Breast epithelium (tissue), 4 donors: ENCODE measurements at places on chromosomes 2 and 18. TPM values are rescaled to one million over a fixed set of nuclear protein-coding genes. Genes with fewer than 3 reads are reported as not detected.
A peak's percentile ranks its signal among the peaks of the same experiment; 100 is the strongest.

- H3K27ac ChIP-seq = peak overlapping the region; percentile 18
- peaks cover 3% of the 10 kb centered on the region for H3K4me1 ChIP-seq
- no peaks in the 10 kb centered on the region for H3K27me3 ChIP-seq
- no peak for DNase-seq
- no peaks in the 10 kb centered on the region for H3K36me3 ChIP-seq
- no peak overlapping the region for H3K4me3 ChIP-seq
These were observed 3.5 kb upstream of the HAAO start for GRCh38 chr2:42795841-42796301.

- H3K27me3 ChIP-seq = no peaks in the 10 kb centered on the region
- no peak overlapping the region for H3K27ac ChIP-seq
- no peak overlapping the region for H3K4me3 ChIP-seq
These were observed 501.6 kb upstream of the MYT1L start for GRCh38 chr2:2832657-2833056.

GRCh38 chr2:144507441-144508171 is 12.3 kb downstream of the ZEB2 start:
- peak overlapping the region; percentile 67 for H3K27ac ChIP-seq
- H3K4me3 ChIP-seq = peak overlapping the region; percentile 1
- no peak for DNase-seq
- H3K36me3 ChIP-seq = no peaks in the 10 kb centered on the region

DNA sequence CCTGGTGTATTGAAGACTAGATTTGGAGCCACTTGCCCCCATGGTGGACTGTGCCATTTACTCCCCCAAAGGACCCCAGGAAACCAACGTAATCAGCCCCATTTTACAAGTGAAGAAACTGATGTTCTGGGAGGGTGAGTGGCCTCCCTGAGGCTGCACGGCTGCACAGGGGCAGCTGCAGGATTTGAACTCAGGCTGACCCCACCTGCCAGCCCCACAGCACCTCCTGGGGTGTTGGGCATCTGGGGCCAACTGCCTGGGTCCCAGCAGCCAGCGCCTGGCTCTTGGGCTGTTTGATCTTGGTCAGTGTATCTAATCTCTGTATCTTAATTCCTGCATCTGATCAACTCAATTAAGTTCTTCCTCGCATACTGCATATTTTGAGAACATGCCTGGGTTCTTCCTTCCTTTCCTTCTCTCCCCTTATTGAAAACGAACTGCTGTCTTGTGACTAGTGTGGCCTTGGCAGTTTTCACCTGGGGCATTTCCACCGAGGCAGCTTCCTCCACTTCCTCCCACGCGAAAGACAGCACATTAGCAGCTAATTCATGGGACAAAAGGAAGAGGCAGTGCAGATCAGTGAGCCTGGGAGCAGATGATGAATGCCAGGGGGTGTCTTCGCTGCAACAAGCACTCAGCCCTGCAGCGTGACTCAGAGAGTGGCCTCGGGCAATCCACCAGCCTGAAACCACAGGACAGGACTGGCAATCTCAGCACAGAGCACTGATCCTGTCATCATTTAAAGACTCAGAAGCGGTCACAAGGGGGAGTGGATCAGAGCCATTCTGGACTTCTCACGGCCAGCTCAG is 184.1 kb upstream of the RAB12 start:
- no peak for DNase-seq
- H3K4me1 ChIP-seq = no peaks in the 10 kb centered on the region
- H3K4me3 ChIP-seq = no peak overlapping the region
- H3K36me3 ChIP-seq = no peaks in the 10 kb centered on the region
- no peaks in the 10 kb centered on the region for H3K27me3 ChIP-seq
- H3K27ac ChIP-seq = no peak overlapping the region

GRCh38 chr18:8754995-8755960 is 49.9 kb downstream of the MTCL1 start:
- no peak overlapping the region for H3K4me3 ChIP-seq
- no peaks in the 10 kb centered on the region for H3K36me3 ChIP-seq
- no peaks in the 10 kb centered on the region for H3K4me1 ChIP-seq
- no peak for DNase-seq
- H3K27me3 ChIP-seq = no peaks in the 10 kb centered on the region
- H3K27ac ChIP-seq = no peak overlapping the region

- H3K36me3 ChIP-seq = no peaks in the 10 kb centered on the region
- no peak overlapping the region for H3K4me3 ChIP-seq
- no peak for DNase-seq
- H3K27me3 ChIP-seq = no peaks in the 10 kb centered on the region
- H3K4me1 ChIP-seq = no peaks in the 10 kb centered on the region
- no peak overlapping the region for H3K27ac ChIP-seq
These were observed 102.0 kb downstream of the TMEM18 start for GRCh38 chr2:575030-575726.

- H3K4me1 ChIP-seq = no peaks in the 10 kb centered on the region
- H3K36me3 ChIP-seq = no peaks in the 10 kb centered on the region
- H3K27me3 ChIP-seq = no peaks in the 10 kb centered on the region
- no peak overlapping the region for H3K27ac ChIP-seq
These were observed 5.6 kb downstream of the GEMIN6 start for GRCh38 chr2:38783586-38783985.

DNA sequence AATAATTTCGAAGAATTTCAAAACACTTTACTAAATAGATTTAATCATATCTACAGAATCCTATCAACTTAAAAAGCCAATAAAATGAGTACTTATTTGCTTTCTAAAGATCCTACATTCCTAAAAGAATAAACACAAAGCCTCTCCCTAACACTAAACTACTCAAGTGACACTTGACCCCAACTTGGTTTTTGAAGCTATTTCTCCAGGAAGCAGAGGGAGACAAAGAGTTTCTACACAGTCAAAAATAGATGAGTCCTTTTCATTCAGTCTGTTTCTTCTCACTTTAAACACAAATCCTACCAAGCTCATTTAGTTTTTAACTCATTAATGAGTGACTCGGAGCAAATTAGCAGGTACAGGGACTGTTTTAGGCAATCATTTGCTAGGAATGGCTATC is 2.1 kb downstream of the ATL2 start:
- peak overlapping the region; percentile 16 for H3K27ac ChIP-seq
- no peak for DNase-seq
- peaks cover 17% of the 10 kb centered on the region for H3K4me1 ChIP-seq
- H3K27me3 ChIP-seq = no peaks in the 10 kb centered on the region

DNA sequence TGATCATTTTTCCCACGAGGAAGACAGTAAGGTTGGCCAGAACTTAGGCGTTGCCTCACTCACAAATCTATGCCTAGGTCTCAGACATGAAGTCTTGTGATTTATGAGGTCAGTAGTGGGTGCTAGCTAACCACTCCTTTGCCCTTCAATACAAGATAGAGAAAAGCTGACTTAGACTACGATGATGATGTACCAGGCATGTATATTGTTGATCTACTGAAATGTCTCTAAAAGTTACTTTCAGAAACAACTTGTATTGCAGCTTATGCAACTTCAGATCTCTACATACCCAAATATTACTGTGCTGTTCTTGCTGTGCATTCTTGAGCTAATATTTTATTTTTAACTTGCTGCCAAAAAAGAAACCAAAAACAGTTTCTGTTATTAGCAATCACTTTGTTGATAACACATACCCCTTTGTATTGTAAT is 30.6 kb downstream of the MAPRE2 start:
- H3K27ac ChIP-seq = no peak overlapping the region
- H3K4me3 ChIP-seq = no peak overlapping the region
- H3K4me1 ChIP-seq = no peaks in the 10 kb centered on the region
- H3K27me3 ChIP-seq = no peaks in the 10 kb centered on the region

- no peak for DNase-seq
- H3K27ac ChIP-seq = no peak overlapping the region
- H3K27me3 ChIP-seq = no peaks in the 10 kb centered on the region
- no peaks in the 10 kb centered on the region for H3K4me1 ChIP-seq
These were observed 455.1 kb upstream of the DDX18 start for GRCh38 chr2:117359266-117359914.

DNA sequence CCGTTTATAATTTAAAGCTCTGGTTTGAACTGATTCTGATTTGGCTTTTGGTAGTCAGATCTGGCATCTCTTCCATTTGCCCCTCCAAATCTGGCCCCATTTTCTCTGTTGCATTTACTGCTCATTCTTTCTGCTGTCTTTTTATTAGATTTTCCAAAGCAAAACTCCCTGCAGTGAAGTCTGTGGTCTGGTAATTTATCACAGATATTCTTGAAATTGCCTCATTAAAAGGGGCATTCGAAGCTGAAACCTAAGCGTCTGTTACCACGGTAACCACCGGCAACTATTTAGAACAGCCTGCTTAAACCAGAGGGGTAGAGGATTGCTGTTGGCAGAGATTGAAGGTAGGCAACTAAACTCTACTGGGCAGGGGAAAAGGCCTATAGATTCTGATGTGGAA is 111.5 kb upstream of the UPP2 start:
- no peaks in the 10 kb centered on the region for H3K27me3 ChIP-seq
- H3K27ac ChIP-seq = no peak overlapping the region
- H3K4me1 ChIP-seq = no peaks in the 10 kb centered on the region
- no peaks in the 10 kb centered on the region for H3K36me3 ChIP-seq

GRCh38 chr2:65751408-65751807 is 319.0 kb upstream of the SPRED2 start:
- no peaks in the 10 kb centered on the region for H3K36me3 ChIP-seq
- no peaks in the 10 kb centered on the region for H3K27me3 ChIP-seq
- H3K4me3 ChIP-seq = no peak overlapping the region
- H3K4me1 ChIP-seq = no peaks in the 10 kb centered on the region

DNA sequence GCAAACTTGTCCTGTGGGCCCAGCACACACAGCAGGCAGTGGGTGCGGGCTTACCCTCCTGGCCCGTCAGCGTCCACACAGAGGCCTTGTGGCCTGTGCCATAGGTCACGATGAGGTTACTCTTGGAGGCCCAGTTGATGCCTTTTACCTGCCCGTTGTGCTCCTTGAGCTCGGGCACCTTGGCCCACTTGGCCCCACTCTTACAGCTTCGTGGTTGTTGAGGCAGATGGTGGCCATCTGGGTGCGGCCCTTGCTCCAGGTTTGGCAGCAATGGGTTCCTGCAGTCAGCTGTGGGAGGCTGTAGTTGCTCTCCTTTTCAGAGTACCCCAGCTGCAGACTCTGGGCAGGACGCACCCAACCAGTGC is 45.5 kb upstream of the PTH2R start:
- H3K4me1 ChIP-seq = no peaks in the 10 kb centered on the region
- H3K36me3 ChIP-seq = no peaks in the 10 kb centered on the region
- H3K27me3 ChIP-seq = no peaks in the 10 kb centered on the region
- H3K27ac ChIP-seq = no peak overlapping the region
- DNase-seq = no peak

DNA sequence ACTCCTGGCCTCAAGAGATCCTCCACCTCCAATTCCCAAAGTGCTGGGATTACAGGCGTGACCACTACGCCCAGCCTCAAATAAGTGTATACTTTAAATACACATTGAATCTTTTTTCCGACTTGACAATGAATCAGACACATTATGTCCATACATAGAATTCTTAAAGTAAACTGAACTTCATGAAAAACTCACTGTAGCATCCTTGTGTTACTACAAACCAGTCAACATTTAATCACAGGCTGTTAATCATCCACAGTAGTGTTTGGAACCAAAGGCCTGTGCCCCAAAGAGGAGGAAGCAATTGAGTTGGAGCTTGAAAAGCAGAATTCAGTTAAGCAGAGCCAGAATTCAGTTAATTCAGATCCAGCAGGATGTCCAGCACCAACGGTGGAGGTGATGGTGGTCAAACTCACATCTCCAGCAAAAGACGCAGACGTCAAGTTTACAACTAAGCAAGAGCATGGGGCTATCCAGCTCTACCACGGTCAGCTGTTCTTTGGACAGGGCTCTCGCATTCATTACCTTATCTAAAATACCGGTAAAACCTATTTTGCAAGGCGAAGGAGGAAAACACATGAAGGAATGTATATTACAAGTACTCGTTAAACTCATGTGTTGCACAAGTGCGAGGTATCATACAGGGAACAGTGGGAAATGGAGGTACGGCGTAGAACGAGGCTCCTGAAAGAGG is 1.2 kb downstream of the SLC39A6 start:
- H3K27me3 ChIP-seq = no peaks in the 10 kb centered on the region
- H3K36me3 ChIP-seq = no peaks in the 10 kb centered on the region
- peak overlapping the region; percentile 90 for H3K4me3 ChIP-seq
- DNase-seq = no peak

DNA sequence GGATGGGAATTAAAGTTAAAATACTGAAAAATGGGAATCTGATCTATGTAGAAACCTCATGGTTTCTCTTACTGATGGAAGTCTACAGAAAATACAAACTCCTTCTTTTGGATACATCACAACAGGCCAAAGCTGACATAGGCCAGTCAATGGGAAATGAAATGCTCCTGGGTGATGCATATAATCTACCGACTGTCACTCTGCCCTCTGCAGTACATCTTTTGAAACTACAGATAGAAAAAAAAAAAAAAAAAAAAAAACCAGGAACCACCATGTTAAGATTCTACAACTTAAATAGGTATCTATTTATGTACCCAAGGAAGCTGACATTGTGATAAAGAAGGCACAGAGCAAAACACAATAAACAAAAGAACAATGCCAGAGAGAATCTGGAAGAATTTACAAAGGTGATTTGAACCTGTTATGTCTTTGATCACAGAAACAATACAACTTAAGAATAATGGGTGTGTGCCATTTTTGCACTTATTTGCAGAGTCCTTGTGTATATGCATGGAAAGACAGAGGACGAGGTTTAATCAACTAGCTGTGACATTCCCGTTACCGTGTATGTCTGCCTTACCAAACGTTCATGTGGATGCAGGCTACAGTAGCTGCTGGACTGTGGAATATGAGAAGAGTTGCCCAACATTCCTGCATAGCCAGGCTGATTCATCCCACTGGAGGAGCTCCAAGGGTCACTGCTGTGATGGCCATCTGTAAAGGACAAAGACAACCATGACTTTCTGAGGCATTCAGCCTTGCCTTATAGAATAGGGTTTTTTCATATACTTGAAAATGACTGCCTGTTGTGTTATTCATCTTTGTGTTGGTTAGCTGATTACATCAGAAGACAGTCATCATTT is 312.7 kb downstream of the TCF4 start:
- no peak for DNase-seq
- no peaks in the 10 kb centered on the region for H3K4me1 ChIP-seq
- H3K36me3 ChIP-seq = no peaks in the 10 kb centered on the region
- H3K27ac ChIP-seq = no peak overlapping the region
- no peaks in the 10 kb centered on the region for H3K27me3 ChIP-seq
- H3K4me3 ChIP-seq = no peak overlapping the region

TUBA3E gene
- not detected for total RNA-seq

CHST10 gene
- total RNA-seq = 4.5 TPM

CNGA3 gene
- total RNA-seq = not detected

VPS4B gene
- 35.7 TPM for total RNA-seq

RGPD3 gene
- 2.2 TPM for total RNA-seq

LRATD1 gene
- 10.0 TPM for total RNA-seq

TPO gene
- total RNA-seq = 5.1 TPM
